Sigmoid colon (tissue), 7 donors: ENCODE measurements at places on chromosomes 11 and 22. TPM values are rescaled to one million over a fixed set of nuclear protein-coding genes. Genes with fewer than 3 reads are reported as not detected.

- H3K27ac ChIP-seq: no peak overlapping the region
- peak; percentile 54 for DNase-seq
- H3K36me3 ChIP-seq: no peaks in the 10 kb centered on the region
- no peaks in the 10 kb centered on the region for H3K4me1 ChIP-seq
- H3K27me3 ChIP-seq: no peaks in the 10 kb centered on the region
Observed at GRCh38 chr22:48743601-48744282, 1083.9 kb downstream of the BRD1 start.

DNA sequence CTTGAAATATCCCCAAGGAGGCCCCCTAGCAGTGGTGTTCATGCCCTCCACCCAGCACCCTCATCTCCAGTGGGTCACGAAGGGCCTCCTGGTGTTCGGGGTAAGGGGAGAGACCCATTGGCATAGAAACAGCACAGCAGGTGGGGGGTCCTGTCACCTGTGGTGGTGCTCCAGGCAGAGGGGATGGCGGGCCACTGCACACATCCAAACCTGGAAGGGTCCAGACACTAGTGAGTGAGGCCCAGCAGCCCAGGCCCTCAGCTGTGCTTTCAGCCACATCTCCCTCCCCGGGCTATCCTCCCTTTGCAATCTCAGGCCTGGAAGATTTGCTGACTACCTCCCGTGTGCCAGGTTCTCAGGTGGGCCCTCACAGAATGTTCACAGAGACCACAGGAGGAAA, 59.4 kb upstream of the LYVE1 start:
- H3K27me3 ChIP-seq: no peaks in the 10 kb centered on the region
- H3K4me1 ChIP-seq: no peaks in the 10 kb centered on the region
- no peak for DNase-seq
- peak overlapping the region; percentile 84 for H3K27ac ChIP-seq
- H3K36me3 ChIP-seq: peaks cover 65% of the 10 kb centered on the region
- H3K4me3 ChIP-seq: no peak overlapping the region

DNA sequence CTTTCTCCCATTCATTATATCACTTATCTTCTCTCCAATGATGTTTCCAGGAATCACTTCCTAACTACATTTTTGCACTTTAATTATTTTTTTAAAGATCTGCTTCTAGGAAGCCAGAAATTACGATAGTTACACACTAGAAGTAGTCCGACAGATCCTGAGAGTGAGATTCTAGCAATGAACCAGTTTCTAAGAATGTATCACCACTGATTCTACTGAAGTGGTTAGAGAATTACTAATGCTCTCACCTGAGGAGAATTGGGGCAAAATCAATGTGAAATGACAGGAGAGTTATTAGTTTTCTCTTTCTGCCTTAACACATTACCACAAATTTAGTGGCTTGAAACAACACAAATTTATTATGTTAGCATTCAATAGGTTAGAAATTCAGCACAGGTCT, 241.2 kb downstream of the CASP12 start:
- H3K36me3 ChIP-seq: no peaks in the 10 kb centered on the region
- no peak overlapping the region for H3K27ac ChIP-seq
- no peaks in the 10 kb centered on the region for H3K4me1 ChIP-seq
- H3K4me3 ChIP-seq: no peak overlapping the region

DNA sequence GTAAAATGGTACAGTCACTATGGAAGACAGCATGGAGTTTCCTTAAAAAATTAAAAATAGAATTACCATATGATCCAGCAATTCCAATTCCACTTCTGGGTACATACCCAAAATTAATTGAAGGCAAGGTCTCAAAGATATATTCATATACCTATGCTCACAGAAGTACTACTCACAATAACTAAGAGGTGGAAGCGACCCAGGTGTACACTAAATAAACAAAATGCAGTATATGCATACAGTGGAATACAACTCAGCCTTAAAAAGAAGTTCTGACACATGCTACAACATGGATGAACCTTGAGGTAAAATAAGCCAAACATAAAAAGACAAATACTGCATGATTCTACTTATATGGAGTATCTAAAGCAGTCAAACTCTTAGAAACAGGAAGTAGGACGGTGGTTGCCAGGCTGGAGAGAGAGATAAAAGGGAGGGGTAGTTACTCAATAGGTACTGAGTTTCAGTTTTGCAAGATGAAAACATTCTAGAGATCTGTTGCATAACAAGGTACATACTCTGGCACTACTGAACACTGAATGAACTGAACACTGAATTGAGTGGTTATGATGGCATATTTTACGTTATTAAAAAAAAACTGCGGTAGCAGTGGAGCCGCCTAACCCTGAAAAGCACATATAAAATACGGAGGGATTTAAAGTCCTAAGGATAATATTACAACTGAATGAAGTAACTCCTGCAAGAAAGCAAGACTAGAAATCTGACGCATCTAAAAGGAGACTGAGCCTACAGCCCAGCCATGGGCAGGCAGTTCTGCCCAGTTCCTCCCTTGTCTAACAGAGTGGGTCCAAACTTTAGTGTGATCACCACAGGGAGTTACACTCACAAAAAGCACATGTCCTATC, 12.8 kb downstream of the DGCR2 start:
- H3K4me1 ChIP-seq: peaks cover 52% of the 10 kb centered on the region
- H3K27ac ChIP-seq: peak overlapping the region; percentile 50
- DNase-seq: no peak
- H3K36me3 ChIP-seq: no peaks in the 10 kb centered on the region

Gene ZP1
- not detected for total RNA-seq

DNA sequence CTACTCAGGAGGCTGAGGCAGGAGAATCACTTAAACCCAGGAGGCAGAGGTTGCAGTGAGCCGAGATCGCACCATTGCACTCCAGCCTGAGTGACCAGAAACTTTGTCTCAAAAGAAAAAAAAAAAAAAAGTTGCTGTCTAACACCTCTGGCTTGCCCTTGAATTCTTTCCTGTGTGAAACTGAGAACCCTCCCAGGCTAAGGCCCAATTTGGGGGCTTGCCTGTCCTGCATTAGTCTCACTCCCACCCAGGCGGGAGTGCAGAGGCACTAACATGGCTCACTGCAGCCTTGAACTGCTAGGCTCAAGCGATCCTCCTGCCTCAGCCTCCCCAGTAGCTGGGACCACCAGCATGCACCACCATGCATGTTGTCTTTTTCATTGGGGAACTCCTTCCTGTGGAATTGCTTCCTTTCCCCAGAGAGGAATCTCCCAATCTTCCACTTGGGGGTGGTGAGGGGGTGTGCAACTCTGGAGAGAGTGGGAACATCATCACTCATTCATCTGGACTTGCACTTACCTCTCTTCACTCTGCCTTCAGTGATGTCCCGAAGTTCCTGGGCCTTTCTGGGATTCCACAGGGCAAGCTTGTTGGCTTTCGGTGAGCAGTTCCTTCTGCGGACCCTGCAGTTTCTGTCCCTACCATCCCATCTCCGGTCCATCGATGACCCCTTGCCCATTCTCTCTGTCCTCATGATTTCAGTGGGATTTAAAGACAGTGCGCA, 62.1 kb upstream of the CREB3L1 start:
- H3K4me1 ChIP-seq: no peaks in the 10 kb centered on the region
- H3K27ac ChIP-seq: no peak overlapping the region
- no peaks in the 10 kb centered on the region for H3K27me3 ChIP-seq
- no peaks in the 10 kb centered on the region for H3K36me3 ChIP-seq

Gene CCND1
- 15.0 TPM for total RNA-seq

GRCh38 chr11:46069595-46069994, 51.7 kb downstream of the PHF21A start:
- H3K4me3 ChIP-seq: no peak overlapping the region
- H3K36me3 ChIP-seq: no peaks in the 10 kb centered on the region
- no peak for DNase-seq
- no peak overlapping the region for H3K27ac ChIP-seq
- no peaks in the 10 kb centered on the region for H3K27me3 ChIP-seq
- peaks cover 18% of the 10 kb centered on the region for H3K4me1 ChIP-seq

DNA sequence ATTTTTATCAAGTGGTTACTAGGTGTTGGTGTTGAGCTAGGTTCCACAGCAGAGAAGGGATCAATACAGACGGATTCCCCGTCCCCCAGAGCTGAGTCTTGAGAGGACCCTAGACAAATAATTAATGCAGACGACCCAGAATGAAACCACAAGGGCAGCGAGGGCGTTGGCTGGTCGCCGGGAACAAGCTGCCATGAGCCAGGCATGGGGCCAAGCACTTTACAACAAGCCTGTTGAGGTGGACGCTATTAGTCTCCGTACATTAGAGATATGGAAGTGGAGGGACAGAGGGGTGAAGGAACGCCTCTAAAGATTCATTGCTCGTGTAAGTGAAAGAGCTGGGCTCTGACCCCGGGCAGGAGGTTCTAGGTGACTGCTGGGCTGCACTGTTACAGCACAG, 77.1 kb upstream of the EIF3D start:
- H3K27me3 ChIP-seq: peaks cover 6% of the 10 kb centered on the region
- H3K36me3 ChIP-seq: no peaks in the 10 kb centered on the region
- no peak overlapping the region for H3K27ac ChIP-seq
- H3K4me3 ChIP-seq: no peak overlapping the region

DNA sequence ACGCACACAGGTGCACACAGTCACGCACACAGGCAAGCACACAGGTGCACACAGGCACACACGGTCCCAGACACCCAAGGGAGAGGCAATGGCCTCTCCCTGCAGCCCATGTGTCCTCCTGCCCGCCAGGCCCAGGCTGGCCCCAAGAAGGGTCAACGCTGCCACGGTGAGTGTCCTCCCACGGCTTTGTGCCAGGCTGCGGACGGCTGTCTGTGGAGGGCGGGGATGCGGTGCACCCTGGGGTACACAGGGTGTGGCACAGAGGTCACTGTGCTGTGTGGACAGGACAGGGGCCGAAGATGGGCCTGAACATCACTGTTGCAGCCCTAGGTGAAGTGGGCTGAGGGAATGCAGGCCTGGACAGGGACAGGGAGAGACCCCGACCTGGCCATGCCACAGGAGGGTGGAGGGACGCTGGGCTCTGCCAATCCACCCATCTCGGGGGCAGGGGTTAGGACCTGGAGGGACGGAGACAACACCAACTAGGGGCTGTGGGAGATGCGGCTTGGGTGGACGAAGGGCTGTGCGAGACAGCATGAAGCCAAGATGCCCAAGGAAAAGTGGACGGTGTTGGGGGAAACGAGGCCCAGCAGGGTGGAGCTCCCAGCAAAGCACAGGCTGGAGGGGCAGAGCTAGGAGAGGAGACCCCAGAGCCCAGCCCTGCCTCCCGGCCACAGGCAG, 523.8 kb downstream of the BRD1 start:
- H3K27me3 ChIP-seq: peaks cover 40% of the 10 kb centered on the region
- no peaks in the 10 kb centered on the region for H3K36me3 ChIP-seq
- peak; percentile 53 for DNase-seq
- H3K27ac ChIP-seq: no peak overlapping the region
- no peak overlapping the region for H3K4me3 ChIP-seq

DNA sequence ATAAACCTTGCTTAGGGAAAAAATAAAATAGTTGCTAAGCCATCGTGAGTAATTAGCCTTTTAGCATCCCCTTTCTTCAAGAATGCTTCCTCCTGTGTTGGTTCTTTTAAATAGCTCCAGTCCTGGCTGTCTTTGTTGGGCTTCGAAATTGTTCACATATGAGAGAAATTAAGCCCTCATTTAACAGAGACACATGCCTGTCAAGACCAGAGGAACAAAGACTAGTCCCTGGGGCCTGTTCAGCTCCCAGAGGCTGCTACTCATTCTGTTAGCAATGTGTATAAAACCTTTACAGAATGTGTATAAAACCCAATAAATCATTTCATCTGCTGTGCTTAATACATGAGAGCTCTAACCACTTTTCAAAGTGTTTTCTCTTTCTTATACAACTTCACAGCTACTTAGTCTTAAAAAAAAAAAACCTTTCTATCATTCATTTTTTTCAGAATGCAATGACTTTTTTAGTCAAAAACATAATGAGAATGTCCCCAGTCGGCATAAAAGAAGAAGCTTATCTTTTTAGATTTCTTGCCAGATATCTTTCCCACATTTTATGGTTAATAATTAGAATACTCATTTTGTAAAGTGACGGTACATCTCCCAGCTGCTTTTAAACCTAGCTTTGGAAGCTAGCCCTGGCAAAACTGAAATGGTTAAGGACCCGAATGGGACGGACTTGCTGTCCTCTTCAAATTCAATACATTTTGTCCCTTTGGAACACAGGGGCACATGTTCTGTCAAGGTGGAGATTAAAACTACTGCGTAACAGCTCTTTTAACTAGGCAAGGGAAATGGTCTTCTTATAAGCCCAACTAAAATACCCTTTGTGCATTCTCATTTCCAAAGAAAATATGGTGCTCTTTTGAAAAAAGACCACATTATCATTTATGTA, 186.1 kb downstream of the SOX6 start:
- H3K36me3 ChIP-seq: no peaks in the 10 kb centered on the region
- no peaks in the 10 kb centered on the region for H3K4me1 ChIP-seq
- H3K4me3 ChIP-seq: no peak overlapping the region
- no peaks in the 10 kb centered on the region for H3K27me3 ChIP-seq
- DNase-seq: no peak

Gene OR6T1
- total RNA-seq: not detected
